T-cell (primary cell): ENCODE measurements at places on chromosomes 6 and 20. TPM values are rescaled to one million over a fixed set of nuclear protein-coding genes. Genes with fewer than 3 reads are reported as not detected.

Gene MATN4
- not detected for total RNA-seq

Gene SULF2
- 1.3 TPM for total RNA-seq

Gene MRPS10
- 23.1 TPM for total RNA-seq

Gene CDH22
- not detected for total RNA-seq

Gene SHLD1
- total RNA-seq, result 14.5 TPM

Gene ATP6V1G2
- total RNA-seq, result 3.1 TPM

Gene PPARD
- total RNA-seq, result 39.0 TPM

Gene SNX9
- total RNA-seq, result 25.6 TPM

Gene ATP5F1E
- total RNA-seq, result 50.6 TPM

Gene NRSN1
- total RNA-seq, result not detected

Gene CTCFL
- total RNA-seq, result not detected

Gene AIG1
- total RNA-seq, result 8.9 TPM

Gene SPTLC3
- 0.55 TPM for total RNA-seq

Gene SERINC3
- 78.4 TPM for total RNA-seq

Gene EBF4
- 7.7 TPM for total RNA-seq

Gene C4B
- total RNA-seq, result 5.5 TPM

Gene PRSS35
- total RNA-seq, result 0.44 TPM

Gene BPIFA1
- total RNA-seq, result not detected

Gene LRRC1
- total RNA-seq, result 2.8 TPM

Gene AKAP12
- 1.8 TPM for total RNA-seq

Gene XKR7
- total RNA-seq, result not detected

Gene NTSR1
- total RNA-seq, result not detected

Gene RBM12
- total RNA-seq, result 113 TPM

Gene CENPQ
- total RNA-seq, result 3.8 TPM

Gene RSPO4
- total RNA-seq, result 0.98 TPM

Gene MRPL2
- 39.7 TPM for total RNA-seq

Gene PSMB9
- 110 TPM for total RNA-seq

Gene C6orf163
- total RNA-seq, result 2.7 TPM

Gene THEMIS
- total RNA-seq, result 93.3 TPM

Gene OR2B6
- total RNA-seq, result not detected
